ENCODE measurements at places on chromosomes 13 and 19.

GRCh38 chr13:111005808-111006505, 91.1 kb upstream of the ANKRD10 start:
- peak; percentile 67 for DNase-seq

DNA sequence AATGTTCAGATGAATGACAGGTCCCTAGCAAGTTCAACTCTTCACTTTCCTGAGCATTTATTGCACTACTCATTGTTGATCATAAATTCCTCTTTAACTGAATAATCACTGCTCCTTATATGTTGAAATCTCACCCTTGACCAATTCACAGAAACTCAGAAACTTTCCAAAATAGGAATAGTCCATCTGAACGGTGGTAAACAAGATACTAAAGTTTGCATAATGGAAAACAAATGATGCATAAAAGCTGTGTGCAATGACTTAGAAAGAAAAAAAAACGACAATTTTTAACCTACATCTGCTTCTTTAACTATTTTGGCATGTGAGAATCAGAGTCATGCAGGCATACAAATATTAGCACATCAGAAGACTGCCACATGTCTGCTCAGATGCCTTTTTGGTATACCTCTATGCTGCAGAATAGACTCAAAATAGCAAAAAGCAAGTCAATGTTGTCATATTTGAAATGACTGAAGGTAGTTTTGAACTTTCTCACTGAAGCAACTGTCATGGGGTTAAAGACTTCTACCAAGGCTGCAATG, 34.8 kb downstream of the SLC10A2 start:
- DNase-seq: no peak

- DNase-seq: no peak
Observed at GRCh38 chr13:43221611-43222010, 198.2 kb downstream of the DNAJC15 start.

DNA sequence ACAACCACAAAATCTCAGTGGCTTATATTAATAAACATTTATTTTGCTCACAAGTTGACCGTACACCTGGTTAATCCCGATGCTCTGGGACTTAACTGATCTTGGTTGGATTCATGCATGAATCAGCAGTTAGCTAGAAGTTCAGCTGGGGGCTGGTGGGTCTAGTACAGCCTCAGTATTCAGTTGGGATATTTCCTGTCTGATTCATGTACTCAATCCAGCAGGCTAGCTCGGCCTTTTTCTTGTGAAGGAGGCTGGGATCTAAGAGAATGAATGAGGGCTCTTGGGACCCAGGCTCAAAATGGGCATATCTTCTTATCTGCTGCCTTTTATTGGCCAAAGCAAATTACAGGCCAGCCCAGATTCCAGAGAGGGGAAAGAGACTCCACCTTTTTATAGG, 178.8 kb downstream of the KCTD12 start:
- DNase-seq: peak; percentile 51

DNA sequence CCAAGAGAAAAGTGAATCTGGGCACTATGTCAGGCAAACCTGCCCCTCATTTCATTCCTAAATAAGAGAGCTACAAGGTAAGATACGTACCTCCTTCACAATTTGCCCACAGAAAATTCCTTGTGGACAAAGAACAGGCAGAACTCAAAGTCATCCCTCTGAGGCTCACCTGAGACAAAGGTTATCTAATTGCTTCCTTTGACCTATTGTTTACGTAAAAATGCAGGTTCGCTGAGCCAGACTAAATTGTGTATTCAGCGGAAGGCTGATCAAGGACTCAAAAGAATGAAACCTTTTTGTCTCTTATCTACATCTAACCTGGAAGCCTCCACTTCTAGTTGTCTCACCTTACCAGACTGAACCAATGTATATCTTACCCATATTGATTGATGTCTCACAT, 213.3 kb downstream of the POSTN start:
- DNase-seq: no peak

DNA sequence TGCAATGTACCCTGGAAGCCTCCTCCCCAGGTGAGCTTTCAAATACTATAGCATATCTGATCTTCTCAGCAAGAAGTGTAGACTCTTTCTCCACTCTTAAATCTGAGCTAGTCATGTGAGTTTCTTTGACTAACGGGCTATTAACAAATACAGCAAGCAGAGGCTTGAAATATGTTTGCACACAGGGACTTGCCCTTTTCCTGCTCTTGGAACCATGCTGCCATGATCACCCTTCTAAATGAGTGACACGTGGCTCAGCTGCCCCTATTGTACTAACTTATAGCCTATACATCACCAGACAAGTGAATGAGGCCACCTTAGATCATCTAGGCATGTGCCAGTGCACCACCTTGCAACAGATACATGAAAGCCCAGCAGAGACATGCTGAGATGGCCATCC, 13.3 kb upstream of the SUCLA2 start:
- no peak for DNase-seq

DNA sequence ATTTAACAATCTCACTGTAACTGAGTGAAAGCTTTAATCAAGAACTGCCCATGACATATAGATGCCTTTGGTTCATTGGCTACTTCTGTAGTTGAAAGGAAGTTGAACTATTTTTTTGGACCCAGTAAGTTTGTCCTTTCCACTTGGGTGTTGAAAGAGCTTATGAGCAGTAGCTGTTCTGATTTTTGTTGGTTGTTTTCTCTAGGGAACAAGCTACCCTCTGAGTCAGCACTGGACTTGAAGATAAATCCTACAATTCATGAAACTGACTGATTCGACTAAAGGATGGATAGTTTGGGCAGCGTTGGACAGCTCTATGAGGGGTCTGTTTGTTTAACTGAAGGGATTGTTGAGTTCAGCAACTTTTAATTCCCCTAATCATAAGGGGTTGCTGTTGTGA, 101.0 kb downstream of the PAN3 start:
- DNase-seq: peak; percentile 90

- no peak for DNase-seq
Observed at GRCh38 chr19:3730457-3730958, 22.3 kb downstream of the TJP3 start.

GRCh38 chr13:89684896-89685295, 1662.6 kb upstream of the MIR17HG start:
- peak; percentile 40 for DNase-seq

- no peak for DNase-seq
Observed at GRCh38 chr19:15120135-15121026, 13.2 kb downstream of the SYDE1 start.

DNA sequence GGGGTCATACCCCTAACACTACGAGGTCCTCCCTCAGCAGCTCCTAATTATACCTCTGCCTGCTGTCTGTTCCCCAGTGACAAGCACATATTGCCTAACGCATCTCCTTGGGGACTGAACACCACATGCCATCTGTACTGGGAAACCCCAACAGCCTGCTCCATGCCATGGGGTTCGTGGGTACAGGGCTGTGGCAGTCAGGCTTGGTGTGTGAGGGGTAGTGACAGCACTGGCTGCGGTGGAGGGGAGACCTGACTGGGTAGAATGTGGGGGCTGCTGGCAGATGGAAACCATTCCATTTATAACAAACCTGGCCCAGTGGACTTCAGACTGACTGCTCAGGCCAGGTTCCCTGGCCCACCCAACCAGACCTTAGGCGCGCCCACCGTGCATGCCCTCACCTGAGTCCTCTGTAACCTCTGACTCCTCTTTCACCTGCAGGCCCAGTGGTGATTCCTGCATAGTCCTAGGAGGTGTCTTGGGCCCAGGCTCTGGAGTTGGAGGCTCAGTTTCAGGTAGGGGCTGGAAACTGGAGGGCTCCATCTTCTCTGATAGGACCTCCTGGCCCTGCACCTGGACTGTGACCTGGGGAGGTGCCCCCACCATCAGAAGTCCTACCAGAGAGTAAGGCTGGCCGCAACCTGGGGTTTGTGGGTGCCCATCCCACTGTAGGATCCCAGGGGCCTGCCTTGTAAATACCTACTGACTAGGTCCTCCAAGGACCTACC, 3.0 kb downstream of the MZF1 start:
- DNase-seq: no peak

- no peak for DNase-seq
Observed at GRCh38 chr13:33100886-33101285, 84.7 kb downstream of the KL start.

GRCh38 chr19:48991873-48992580, 1.1 kb downstream of the GYS1 start:
- peak; percentile 91 for DNase-seq

- DNase-seq: no peak
Observed at GRCh38 chr19:42191330-42191729, 26.1 kb downstream of the DEDD2 start.

DNA sequence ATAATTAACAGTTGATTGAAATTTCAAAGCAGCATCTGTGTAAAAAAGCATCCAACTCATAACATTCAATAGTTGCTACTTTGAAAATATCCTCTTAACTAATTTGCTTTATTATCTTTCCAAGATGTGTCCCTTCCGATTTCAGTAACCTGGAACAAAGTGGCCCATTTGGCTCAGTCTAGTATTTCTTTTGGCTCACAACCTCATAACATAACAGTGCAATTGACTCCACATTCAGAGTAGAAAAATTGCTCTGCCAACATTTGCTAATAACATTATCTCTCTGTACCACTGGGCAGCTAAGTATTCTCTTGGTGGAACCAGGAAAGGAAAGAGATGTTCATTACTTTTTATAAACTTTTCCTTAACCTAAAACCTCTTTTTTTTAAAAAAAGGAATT, 571.1 kb upstream of the ARGLU1 start:
- no peak for DNase-seq

DNA sequence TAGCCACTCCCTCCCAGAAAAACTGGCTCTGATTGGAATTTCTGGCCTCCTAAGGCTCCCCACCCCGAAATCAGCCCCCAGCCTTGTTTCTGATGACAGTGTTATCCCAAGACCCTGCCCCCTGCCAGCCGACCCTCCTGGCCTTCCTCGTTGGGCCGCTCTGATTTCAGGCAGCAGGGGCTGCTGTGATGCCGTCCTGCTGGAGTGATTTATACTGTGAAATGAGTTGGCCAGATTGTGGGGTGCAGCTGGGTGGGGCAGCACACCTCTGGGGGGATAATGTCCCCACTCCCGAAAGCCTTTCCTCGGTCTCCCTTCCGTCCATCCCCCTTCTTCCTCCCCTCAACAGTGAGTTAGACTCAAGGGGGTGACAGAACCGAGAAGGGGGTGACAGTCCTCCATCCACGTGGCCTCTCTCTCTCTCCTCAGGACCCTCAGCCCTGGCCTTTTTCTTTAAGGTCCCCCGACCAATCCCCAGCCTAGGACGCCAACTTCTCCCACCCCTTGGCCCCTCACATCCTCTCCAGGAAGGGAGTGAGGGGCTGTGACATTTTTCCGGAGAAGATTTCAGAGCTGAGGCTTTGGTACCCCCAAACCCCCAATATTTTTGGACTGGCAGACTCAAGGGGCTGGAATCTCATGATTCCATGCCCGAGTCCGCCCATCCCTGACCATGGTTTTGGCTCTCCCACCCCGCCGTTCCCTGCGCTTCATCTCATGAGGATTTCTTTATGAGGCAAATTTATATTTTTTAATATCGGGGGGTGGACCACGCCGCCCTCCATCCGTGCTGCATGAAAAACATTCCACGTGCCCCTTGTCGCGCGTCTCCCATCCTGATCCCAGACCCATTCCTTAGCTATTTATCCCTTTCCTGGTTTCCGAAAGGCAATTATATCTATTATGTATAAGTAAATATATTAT, 6.1 kb downstream of the FOSB start:
- DNase-seq: no peak

- DNase-seq: no peak
Observed at GRCh38 chr19:17005000-17005399, 21.6 kb downstream of the CPAMD8 start.

GRCh38 chr13:38348861-38349389, 726 bp upstream of the UFM1 start:
- peak; percentile 40 for DNase-seq

DNA sequence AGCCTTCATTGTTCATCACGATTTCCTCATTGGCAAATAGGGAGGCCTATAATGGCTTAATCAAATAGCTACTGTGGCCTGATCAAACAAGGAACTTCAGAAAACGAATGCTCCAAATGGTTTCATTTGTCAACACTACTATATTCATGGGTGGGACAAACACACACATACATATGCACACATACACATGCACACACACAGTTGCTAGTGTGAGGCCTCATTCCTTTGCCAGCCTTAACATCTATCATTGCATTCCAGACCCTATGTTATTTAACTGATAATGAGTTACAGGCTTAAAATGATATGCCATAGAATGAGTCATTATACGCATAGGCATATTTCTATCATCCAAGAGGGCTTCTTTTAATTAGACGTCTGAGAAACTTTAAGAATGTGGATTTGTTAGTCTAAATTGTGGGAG, 140.2 kb downstream of the KLF5 start:
- no peak for DNase-seq

- peak; percentile 3 for DNase-seq
Observed at GRCh38 chr19:58128041-58128685, 22.4 kb downstream of the ZNF329 start.

GRCh38 chr13:82993417-82993816, 888.9 kb downstream of the SLITRK1 start:
- DNase-seq: no peak

DNA sequence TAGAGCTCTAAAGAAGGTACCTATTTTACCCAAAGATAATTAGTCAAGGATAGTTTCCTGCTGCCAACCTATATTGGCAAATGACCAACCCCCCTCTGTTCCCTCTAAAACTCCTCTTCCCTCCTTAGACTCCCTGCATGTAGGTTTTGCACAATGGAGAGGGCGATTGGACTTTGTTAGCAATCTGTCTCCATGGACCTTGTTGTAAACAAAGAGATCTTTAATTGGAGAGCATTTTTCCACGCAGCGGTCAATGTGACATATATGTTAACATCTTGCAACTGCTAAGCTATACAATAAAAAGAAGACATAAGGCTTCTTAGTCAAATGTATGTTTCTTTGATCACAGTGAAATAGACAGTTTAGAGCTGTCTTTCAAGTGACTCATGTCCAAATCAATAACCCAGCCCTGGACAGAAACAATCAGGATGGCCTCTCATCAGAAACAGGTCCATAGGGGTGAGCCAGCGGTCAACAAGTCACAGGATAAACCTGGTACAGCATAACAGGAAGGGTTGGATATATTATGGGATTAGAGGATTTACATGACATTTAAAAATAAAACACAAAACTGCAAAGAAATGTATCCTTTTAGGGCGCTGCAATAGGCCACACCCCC, 69.7 kb upstream of the UBL3 start:
- DNase-seq: no peak

DNA sequence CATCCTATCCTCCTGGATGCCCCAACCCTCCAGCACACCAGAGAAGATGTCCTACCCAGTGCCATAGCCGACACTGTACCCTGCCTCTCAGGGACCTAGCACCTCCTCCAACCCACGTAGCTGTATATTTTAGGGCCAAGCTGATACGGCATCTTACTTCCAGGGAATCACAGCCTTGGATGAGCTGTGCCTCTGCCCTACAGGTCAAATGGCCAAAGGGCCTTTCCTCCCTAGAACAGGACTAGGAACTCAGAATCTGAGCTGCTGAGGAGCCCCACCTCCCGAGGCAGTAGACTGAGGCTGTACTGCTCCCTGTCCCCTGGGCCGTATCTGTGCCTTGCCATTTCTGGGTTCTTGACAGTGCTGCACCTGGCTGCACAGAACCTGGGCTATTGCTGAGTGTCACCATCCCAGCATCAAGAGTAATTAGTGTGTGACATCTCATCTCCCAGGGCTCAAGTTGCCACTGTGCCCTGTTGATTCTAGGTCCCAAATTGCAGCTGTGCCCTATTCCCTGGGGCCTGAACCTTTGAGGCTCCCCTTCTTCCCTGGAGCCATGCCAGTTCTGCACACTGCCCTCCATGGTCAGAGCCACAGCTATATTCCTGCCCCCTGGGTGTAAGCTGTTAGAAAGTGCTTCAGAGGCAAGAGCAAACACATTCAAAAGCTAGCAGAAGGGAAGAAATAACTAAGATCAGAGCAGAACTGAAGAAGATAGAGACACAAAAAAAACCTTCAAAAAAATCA, 41.0 kb downstream of the VWA8 start:
- DNase-seq: no peak

Data from choroid plexus epithelial cell (primary cell).